GM23338 (cell line): ENCODE measurements at places on chromosomes 2 and 18. TPM values are rescaled to one million over a fixed set of nuclear protein-coding genes. Genes with fewer than 3 reads are reported as not detected.

IL1B gene
- 0.14 TPM in 1 of 2 replicates, not detected in the other for polyA plus RNA-seq

VIT gene
- not detected in 2 replicates for polyA plus RNA-seq

KCTD1 gene
- 7.1 and 8.9 TPM in 2 replicates for polyA plus RNA-seq

TP53I3 gene
- polyA plus RNA-seq, result 24.2 and 27.8 TPM in 2 replicates

RIT2 gene
- 8.8 and 9.5 TPM in 2 replicates for polyA plus RNA-seq

SPP2 gene
- not detected in 2 replicates for polyA plus RNA-seq

CXCR1 gene
- not detected in 2 replicates for polyA plus RNA-seq

PTMA gene
- polyA plus RNA-seq, result 8,990 and 10,188 TPM in 2 replicates

SERPINB13 gene
- polyA plus RNA-seq, result not detected in 2 replicates

CYP27A1 gene
- 2.0 and 2.2 TPM in 2 replicates for polyA plus RNA-seq

IGFBP5 gene
- 0.43 and 0.70 TPM in 2 replicates for polyA plus RNA-seq

NYAP2 gene
- not detected in 2 replicates for polyA plus RNA-seq

RAX gene
- polyA plus RNA-seq, result 0.16 and 0.68 TPM in 2 replicates

SCYGR6 gene
- not detected in 2 replicates for polyA plus RNA-seq

PRPF40A gene
- 194 and 254 TPM in 2 replicates for polyA plus RNA-seq

GALNT14 gene
- polyA plus RNA-seq, result 5.4 and 5.6 TPM in 2 replicates

RNU2-63P gene
- 2.0 and 2.8 TPM in 2 replicates for polyA plus RNA-seq

SCN7A gene
- 0.10 and 0.23 TPM in 2 replicates for polyA plus RNA-seq

TUBA3E gene
- polyA plus RNA-seq, result 0.31 TPM in 1 of 2 replicates, not detected in the other

IL36G gene
- not detected in 2 replicates for polyA plus RNA-seq
